CD8-positive, alpha-beta memory T cell (primary cell): ENCODE measurements at places on chromosomes 1 and 21. TPM values are rescaled to one million over a fixed set of nuclear protein-coding genes. Genes with fewer than 3 reads are reported as not detected.

S100A2 gene
- 0.81 TPM for total RNA-seq

IGSF9 gene
- 0.04 TPM for total RNA-seq

MYBPH gene
- not detected for total RNA-seq

ECM1 gene
- 1.5 TPM for total RNA-seq

SEC16B gene
- total RNA-seq, result not detected

NCSTN gene
- total RNA-seq, result 58.7 TPM

VANGL2 gene
- total RNA-seq, result 0.07 TPM

CHIA gene
- not detected for total RNA-seq

PLA2G2A gene
- not detected for total RNA-seq

SHE gene
- not detected for total RNA-seq

WDR3 gene
- total RNA-seq, result 81.4 TPM

ZMYND12 gene
- total RNA-seq, result 0.69 TPM

LCE2C gene
- not detected for total RNA-seq

ATP5PB gene
- 360 TPM for total RNA-seq

OR10J1 gene
- not detected for total RNA-seq

LHX8 gene
- not detected for total RNA-seq

S100A11 gene
- total RNA-seq, result 262 TPM

PLA2G2D gene
- not detected for total RNA-seq

CD52 gene
- total RNA-seq, result 355 TPM

TP73 gene
- total RNA-seq, result 0.63 TPM

PGLYRP4 gene
- total RNA-seq, result not detected

TRIM46 gene
- 7.3 TPM for total RNA-seq

KCNH1 gene
- not detected for total RNA-seq

KCNJ10 gene
- 0.13 TPM for total RNA-seq

FNDC10 gene
- 3.1 TPM for total RNA-seq

NES gene
- not detected for total RNA-seq

CYP4A22 gene
- not detected for total RNA-seq

PRDM16 gene
- not detected for total RNA-seq

KIF17 gene
- total RNA-seq, result not detected

C1orf167 gene
- total RNA-seq, result not detected

CALML6 gene
- total RNA-seq, result 0.46 TPM

STXBP3 gene
- total RNA-seq, result 43.2 TPM

ILDR2 gene
- 4.4 TPM for total RNA-seq

ZNF692 gene
- 58.7 TPM for total RNA-seq

CRYAA gene
- total RNA-seq, result not detected

ADORA3 gene
- total RNA-seq, result 0.39 TPM

HRNR gene
- total RNA-seq, result not detected

ASAP3 gene
- total RNA-seq, result 0.78 TPM

EPHB2 gene
- 0.22 TPM for total RNA-seq

SPRR5 gene
- not detected for total RNA-seq

C2CD2 gene
- total RNA-seq, result 5.0 TPM

IGSF5 gene
- not detected for total RNA-seq
